PC-9 (cell line): ENCODE measurements at places on chromosomes 2 and 18.

- no peak overlapping the region for H3K4me3 ChIP-seq
- 0 out of 2 replicates have a peak, but pooled peaks cover 11% of the 10 kb centered on the region for H3K36me3 ChIP-seq
- H3K4me1 ChIP-seq = no peaks in the 10 kb centered on the region
- no peak overlapping the region for H3K27ac ChIP-seq
These were observed 130.9 kb downstream of the STK39 start for GRCh38 chr2:168116448-168116847.

DNA sequence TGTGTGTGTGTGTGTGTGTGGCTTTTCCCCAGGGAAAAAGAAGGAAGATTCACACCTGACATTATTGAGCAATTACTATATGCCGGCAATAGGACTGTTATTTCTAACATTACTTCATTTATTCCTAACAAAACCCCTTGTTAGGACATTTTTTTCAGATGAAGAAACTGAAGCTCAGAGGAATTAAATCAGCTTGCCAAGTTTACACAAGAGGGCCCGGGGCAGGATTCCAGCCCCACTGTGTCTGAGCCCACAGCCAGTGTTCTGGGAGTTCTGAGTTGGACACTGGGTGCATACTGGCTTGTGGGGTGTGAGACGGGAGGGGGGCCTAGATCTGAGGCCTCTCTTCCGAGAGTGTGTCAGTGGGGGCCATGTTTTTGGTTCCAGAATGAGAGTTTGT is 9.9 kb downstream of the TOGARAM2 start:
- no peak overlapping the region for H3K4me3 ChIP-seq
- H3K27me3 ChIP-seq = no peaks in the 10 kb centered on the region

GRCh38 chr18:80103231-80103630 is 5.8 kb upstream of the ADNP2 start:
- 0 out of 2 replicates have a peak, but pooled peaks cover 3% of the 10 kb centered on the region for H3K27me3 ChIP-seq
- no peaks in the 10 kb centered on the region for H3K36me3 ChIP-seq
- no peak for DNase-seq
- no peak overlapping the region for H3K27ac ChIP-seq
- no peaks in the 10 kb centered on the region for H3K4me1 ChIP-seq
- no peak overlapping the region for H3K4me3 ChIP-seq

DNA sequence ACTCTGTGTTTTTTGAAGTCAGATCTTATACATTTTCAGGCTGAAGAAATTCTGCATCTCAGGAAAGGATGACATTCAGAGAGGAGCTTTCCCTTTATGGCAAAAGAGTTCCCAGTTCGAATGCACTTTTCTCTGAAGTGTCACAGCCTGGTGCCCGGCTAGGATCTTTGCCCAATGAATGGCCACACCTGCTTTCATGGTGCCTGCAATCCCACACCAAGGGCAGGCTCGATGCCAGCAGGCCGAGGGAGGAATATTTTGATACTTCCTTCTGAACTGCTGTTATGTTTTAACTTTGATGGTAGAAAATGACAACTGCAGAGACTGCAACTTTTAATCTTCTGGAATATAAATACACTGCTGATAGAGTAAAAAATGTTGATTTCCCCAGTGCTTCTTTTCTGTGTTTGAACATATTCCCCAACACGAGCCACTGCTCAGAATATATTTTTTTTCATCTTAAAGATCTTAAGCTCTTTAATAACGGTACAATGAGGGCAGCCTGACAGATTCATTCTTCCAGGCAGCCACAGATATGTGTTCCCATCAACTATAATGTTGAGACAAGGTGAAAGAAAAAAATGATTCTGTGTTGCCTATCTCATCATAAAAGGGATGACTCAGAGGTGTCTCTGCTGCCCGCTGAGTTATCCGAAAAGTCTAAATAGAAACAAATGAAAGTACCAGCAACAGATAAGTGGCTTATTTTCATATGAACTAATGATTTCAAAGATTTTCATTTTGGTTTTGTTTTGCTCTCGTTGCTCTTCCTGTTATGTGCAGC is 848.5 kb downstream of the DCDC2C start:
- peaks cover 14% of the 10 kb centered on the region; the same call in 1 of the 2 replicates for H3K27me3 ChIP-seq
- H3K36me3 ChIP-seq = no peaks in the 10 kb centered on the region
- DNase-seq = no peak
- no peaks in the 10 kb centered on the region for H3K4me1 ChIP-seq
- H3K4me3 ChIP-seq = no peak overlapping the region

DNA sequence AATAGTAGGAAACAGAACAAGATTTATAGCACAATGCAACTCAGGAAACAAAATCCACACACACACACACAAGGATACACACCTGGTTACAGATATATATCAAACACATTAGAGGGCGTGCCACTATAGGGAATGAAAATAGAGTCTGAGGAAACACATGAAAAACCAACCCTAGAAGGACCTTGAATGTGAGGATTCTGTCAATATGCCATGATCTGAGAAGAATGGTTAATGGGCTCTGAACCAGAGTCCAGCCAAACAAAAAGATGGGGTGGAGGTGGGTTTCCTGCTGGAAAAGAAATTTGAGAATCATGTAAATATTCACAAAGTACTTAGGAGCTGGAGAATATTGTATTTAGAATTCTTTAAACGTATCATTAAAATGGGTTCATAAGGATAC is 7.8 kb upstream of the TMEM37 start:
- H3K36me3 ChIP-seq = no peaks in the 10 kb centered on the region
- DNase-seq = no peak
- no peak overlapping the region for H3K27ac ChIP-seq
- peaks cover 21% of the 10 kb centered on the region for H3K4me1 ChIP-seq
- no peaks in the 10 kb centered on the region for H3K27me3 ChIP-seq
